ENCODE measurements at places on chromosomes 13 and 19.

- no peak for DNase-seq
These were observed 11.9 kb upstream of the ZNF675 start for GRCh38 chr19:23698711-23699520.

GRCh38 chr19:4566402-4567051, 7.0 kb upstream of the SEMA6B start:
- no peak for DNase-seq

DNA sequence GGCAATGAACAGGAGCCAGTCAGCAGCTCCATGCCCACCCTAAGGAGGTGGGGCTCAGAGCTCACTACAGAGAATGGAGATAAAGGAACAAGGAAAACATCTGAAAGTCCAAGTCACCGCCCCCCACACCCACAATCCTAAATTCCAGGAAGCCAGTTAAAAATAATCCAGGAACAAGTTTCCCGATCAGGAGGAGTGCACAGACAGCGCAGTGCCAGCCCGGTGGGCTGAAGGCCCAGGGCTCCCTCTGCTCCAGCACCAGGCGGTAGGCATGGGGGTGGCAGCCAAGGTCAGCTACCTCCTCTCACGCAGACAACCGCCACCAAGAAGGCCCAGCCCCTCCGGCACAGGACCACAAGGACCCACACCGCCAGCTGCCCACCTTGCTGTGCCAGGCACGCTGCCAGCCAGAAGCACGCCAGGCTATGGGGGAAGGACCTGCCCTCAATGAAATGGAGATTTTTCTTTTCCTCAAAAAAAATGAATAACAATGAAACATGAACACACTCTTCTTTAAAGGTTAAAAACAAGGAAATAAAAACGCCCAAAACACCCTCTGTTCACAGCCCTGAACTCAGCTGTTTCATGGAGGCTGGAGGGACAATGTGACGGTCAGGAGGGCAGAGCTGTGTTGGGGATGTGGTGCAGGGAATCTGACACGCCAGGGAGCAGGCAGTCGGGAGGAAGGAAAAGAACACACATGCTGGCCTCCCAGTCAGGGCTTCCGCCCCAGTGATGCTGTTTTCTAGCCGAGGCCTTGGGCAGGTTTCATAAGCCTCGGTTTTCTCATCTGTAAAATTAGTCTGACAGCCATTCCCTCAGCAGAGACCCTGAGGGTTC, 11.0 kb downstream of the STK24 start:
- DNase-seq, result no peak

GRCh38 chr19:51615991-51616390, 14.2 kb downstream of the SIGLEC5 start:
- DNase-seq, result no peak

- no peak for DNase-seq
These were observed 525 bp downstream of the BORA start for GRCh38 chr13:72728290-72728605.

- DNase-seq, result no peak
These were observed 33.2 kb downstream of the KDM4B start for GRCh38 chr19:5002143-5002542.

GRCh38 chr13:112718318-112718717, 28.5 kb downstream of the ATP11A start:
- no peak for DNase-seq

GRCh38 chr13:104256701-104257100, 1190.5 kb upstream of the SLC10A2 start:
- DNase-seq, result no peak

DNA sequence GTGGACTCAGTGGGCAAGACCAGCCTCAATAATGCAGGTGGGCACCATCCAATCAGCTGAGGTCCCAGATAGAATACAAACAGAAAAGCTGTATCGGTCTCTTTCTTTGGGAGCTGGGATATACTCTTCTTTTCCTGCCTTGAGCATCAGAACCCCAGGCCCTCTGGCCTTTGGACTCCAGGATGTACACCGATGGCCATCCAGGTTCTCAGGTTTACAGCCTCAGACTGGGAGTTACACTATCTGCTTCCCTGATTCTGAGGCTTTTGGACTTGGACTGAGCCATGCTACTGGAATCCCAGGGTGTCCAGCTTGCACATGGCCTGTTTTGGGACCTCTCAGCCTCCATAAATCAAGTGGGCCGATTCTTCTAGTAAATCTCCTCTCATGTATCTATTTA, 27.6 kb upstream of the USP12 start:
- no peak for DNase-seq

DNA sequence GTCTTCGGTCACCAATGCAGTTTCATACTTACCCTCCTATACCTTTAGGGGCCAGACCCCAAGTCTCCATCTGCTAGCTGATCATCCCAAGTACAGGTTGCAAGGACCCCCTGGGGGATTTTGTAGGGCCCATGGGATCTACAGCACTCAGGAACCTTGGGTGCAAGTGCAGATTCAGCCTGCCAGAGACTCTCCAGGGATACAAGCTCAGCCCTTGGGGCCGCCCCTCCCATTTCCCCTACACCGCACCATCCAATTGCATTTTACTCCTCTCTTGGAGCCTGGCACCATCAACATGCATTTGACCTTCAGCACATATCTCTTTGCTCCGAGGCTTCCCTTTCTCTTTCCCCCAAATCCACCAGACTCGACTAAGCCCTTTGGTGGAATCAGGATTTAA, 154.7 kb upstream of the ZNF536 start:
- no peak for DNase-seq

GRCh38 chr13:113551081-113552000, 33.2 kb upstream of the TFDP1 start:
- DNase-seq, result no peak

DNA sequence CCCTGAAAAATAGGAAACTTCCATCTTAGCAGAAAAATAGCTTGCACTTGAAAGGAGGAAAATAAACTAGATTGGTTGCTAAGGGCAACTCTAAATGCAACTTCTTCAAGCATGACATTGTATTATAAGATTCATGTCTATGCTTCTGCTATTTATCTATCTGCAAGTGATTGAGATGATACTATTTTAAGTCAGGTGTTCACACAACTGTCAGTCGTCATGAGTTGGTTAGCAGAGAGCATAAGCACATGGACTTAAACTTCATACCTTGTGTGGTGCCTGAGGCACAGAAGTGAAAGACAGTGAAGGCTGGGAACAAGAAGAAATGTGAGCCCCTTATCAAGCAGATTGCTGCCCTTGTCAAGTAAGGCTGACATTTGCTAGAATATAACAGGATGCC, 82.9 kb downstream of the SLITRK5 start:
- no peak for DNase-seq

GRCh38 chr13:102869948-102870676, 24.3 kb downstream of the ERCC5 start:
- no peak for DNase-seq

DNA sequence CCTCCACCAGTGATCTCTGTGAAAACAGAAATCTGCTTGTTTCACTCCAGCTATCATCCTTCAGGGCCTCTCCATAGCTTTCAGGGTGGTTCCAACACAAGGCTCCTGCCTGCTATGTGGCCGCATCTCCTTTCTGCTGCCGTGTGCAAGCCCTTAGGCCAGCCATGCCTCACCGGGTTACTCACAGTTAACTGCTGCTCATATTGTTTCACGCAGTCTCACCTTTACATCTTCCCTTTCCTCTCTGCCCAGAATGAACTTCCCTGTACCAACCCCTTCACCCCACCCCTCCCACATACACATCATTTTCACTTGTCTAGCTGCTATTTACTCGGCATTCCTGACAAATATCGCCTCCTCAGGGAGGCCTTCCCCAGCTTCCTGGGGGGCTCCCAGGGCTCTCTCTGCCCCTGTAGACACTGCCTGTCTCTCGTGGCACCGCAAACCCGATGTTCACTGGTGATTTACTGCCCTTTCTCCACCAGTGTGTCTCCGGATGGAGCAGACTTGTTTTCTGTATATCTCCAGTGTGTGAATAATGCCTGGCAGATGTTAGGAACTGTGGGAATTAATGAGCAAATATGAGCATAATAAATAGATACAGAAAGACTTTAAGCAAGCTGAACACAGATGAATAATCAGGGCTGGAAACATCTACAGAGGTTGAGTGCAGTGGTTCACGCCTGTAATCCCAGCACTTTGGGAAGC, 39.3 kb upstream of the GPR183 start:
- no peak for DNase-seq

Measured in CD14-positive monocyte (primary cell).